ENCODE measurements at places on chromosomes 7 and 10.

DNA sequence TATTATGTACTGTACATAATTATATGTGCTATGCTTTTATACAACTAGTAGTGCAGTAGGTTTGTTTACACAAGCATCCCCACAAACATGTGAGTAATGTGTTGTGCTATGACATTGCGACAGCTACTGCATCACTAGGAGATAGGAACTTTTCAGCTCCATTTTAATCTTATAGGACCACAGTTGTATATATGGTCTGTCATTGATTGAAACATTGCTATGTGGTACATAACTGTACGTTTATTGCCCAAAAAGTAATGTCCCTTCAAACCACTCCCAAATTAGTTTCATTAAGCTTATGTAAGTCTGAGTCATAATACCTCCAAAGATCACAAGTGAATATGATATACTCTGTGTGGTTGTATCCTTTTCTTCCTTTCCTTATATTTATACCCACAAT is 183.2 kb upstream of the POT1 start:
- DNase-seq = no peak

- no peak for DNase-seq
Observed at GRCh38 chr10:3955955-3956617, 171.1 kb upstream of the KLF6 start.

DNA sequence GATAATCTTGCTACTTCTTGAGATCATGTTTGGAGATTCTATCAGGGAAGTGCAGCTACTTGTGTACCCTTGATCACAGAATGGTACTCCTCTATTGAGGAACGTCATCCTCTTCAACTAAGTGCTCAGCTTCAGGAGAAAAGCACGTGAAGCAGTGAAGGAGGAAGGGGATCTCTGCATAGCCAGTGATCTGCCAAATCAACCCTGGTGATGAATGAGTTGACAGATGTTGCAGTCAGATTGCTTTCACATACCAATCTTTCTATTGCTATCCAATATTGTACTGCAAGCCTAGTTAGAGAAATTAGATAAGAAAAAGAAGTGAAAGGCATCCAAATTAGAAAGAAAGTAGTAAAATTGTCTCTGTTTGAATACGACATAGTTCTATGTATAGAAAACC is 309.4 kb downstream of the TWIST1 start:
- no peak for DNase-seq

GRCh38 chr7:48638041-48638440 is 286.3 kb upstream of the CDC14C start:
- DNase-seq = no peak

DNA sequence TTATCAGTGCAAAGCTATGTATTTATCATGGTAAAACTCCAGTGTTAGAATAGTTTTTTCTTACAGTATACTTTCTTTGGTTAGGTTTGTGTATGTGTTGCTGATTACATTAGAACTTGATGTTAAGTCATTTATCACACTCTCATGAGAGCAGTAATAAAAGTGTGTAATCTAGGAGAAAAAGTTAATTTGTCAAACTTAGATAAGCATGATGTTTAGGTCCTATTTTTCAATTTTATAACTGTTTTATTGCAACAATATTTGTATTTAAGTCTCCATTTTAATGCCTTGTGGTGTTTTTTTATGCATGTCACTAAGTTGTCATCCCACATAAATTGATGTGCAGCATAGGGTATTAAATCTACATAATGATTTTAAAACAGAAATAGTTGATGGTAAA is 28.8 kb upstream of the DNAH11 start:
- DNase-seq = no peak

DNA sequence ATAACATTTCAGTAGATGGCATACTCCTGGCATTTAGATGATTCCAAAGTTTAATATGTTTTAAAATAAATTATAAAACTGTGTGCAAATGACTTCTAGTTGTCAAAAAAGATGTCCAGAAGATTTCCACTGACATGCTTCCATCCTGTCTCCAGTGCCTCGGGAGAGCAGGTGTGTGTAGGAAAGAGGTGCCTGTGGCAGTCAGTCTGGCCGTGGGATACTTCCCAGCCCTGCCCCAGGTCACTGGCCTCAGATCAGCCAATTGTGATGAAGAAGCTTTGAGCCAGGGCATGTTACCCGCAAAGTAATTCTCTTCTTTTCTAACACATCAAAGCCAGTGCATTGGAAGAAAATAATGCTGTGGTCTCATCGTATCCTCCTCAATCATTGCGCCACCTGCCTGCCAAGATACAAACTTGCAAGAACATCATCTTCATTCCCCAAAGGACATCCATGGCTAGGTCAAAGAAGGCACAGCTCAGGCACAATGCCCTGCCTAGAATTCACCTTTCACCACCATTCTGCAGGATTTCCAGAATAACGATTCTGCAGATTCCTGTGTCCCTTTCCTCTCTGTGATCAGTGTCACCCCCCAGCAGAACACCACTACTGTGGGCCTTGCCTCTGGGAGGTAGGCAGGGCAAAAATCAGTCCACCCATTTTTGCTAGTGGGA is 6.3 kb upstream of the KCNMA1 start:
- no peak for DNase-seq

GRCh38 chr7:135372222-135372621 is 137.7 kb downstream of the CNOT4 start:
- DNase-seq = no peak

DNA sequence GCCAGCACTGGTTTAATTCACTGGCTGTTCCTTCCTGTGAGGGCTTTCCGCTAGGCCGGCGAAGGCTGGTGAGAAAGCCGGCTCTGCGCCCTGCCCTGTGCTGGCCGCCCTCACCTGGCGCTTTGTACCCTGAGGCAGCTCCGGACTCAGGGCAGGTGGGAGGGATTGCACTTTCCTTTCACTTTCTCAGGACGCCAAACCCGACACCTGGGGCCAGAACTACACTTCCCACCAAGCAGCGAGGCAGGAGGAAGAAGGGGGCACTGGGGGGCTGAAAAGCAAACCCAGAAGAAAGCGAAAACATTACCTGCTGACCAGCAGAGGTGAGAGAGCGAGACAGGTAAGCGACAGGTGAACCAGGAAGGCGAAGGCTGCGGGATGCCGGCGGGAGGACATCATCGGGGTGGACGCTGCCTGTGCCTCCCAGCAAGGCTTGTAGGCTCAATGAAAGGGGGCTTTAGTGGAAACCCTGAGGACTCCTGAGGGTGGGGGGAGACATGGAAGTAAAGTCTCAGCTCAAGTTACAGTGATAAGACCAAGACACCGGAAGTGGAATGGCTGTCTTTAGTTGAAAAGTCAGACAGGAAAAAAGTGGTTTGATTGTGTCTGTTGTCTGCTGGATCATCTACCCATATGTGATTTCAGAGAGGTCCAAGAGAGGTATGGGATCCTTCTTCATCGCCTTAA is at the start of gene RAB19:
Gene RAB19 (plus strand): TSS at position 181 of the 687 bp plus-strand sequence. CDS start 3,589 bp downstream, outside the sequence.
- no peak for DNase-seq

DNA sequence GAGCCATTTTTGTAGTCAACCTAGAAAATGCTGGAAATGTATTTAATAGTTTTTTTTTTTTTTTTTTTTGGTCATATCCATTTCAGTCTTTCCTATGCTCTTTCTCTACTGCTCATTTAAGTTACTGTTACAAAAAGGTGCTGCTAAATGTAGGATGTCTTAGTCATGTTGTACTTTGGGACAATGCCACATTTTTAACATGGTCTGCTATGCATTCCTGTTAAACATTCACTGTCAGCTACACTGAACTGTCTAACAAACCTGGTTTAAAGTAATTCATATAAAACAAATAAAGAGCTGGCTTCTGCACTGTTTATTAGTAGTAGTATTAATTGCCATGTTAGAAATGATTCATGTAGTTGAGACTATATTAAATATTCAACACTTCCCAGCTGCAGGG is 108.6 kb downstream of the NSUN6 start:
- DNase-seq = no peak

DNA sequence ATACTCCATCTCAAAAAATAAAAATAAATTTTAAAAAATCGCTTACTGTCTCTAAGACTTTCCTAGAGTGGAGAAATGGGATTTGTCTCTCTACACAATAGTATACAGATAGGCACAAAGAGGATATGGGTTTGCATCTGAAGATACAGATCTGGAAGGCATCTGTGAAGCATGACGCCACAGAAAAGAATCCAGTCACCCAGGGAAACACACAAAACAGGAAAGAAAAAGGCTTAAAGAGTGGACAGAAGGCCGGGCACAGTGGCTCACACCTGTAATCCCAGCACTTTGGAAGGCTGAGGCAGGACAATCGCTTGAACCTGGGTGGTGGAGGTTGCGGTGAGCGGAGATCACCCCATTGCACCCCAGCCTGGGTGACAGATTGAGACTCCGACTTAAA is 61.3 kb downstream of the SKIDA1 start:
- no peak for DNase-seq

- no peak for DNase-seq
Observed at GRCh38 chr10:67770537-67770936, 67.5 kb downstream of the DNAJC12 start.

GRCh38 chr10:43238462-43238861 is 28.4 kb downstream of the RASGEF1A start:
- DNase-seq = no peak

- DNase-seq = no peak
Observed at GRCh38 chr10:121911421-121911697, 16.5 kb downstream of the ATE1 start.

- DNase-seq = no peak
Observed at GRCh38 chr10:58701405-58702135, 188.9 kb downstream of the BICC1 start.

- DNase-seq = no peak
Observed at GRCh38 chr7:16960337-16960965, 78.7 kb upstream of the AGR3 start.

DNA sequence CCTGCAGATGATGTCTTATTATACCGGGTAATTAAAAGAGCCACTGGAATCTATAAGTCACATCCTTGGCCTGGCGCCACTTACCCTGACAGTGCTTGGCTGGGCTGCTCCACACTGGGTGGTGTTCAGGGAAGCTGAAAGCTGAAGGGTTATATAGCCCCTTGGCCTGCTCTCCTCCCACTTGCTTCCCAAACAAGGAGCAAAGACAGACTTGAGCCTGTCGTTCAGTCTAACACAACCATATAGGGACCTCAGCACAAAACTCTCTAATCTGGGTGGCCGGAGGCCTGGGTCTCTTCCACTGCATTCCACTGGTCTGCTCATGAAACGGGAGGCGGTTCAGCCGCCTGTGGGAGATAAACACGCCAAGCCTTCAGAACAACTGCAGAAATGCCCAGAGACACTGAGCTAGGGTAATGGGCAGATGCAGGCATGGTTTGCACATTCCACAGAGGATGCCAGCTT is at the start of gene ACTA2:
Gene ACTA2 (minus strand): TSS at position 127 of the 465 bp plus-strand sequence. CDS start 3,843 bp downstream, outside the sequence.
- DNase-seq = no peak

- DNase-seq = no peak
Observed at GRCh38 chr10:110619514-110620397, 24.4 kb upstream of the RBM20 start.

DNA sequence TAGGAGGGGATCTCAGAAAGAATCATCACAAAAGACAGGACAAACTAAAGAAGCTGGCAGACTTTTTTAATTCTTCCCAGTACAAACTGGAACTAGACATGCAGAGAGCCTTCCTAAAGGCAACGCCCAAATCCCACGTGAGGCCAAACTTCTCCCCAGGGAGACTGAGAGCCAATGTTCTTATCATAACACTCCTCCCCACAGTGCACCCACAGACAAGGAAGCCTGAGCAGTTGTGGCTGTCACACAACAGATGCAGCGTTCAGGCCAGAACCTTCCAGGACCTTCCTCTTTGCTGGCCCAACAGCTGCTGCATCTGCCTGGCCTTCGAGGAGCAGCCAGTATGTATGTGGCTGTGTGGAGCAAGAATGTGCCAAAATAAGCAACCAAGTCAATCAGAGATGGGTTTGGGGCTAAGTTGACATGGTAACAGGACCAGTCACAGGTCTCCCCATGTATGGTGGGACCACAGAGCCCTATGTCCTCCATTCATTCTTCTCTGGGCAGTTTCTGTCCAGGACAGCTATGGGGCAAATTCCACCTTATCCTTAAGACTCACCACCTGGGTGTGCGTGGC is 34.9 kb downstream of the SRPK2 start:
- no peak for DNase-seq

DNA sequence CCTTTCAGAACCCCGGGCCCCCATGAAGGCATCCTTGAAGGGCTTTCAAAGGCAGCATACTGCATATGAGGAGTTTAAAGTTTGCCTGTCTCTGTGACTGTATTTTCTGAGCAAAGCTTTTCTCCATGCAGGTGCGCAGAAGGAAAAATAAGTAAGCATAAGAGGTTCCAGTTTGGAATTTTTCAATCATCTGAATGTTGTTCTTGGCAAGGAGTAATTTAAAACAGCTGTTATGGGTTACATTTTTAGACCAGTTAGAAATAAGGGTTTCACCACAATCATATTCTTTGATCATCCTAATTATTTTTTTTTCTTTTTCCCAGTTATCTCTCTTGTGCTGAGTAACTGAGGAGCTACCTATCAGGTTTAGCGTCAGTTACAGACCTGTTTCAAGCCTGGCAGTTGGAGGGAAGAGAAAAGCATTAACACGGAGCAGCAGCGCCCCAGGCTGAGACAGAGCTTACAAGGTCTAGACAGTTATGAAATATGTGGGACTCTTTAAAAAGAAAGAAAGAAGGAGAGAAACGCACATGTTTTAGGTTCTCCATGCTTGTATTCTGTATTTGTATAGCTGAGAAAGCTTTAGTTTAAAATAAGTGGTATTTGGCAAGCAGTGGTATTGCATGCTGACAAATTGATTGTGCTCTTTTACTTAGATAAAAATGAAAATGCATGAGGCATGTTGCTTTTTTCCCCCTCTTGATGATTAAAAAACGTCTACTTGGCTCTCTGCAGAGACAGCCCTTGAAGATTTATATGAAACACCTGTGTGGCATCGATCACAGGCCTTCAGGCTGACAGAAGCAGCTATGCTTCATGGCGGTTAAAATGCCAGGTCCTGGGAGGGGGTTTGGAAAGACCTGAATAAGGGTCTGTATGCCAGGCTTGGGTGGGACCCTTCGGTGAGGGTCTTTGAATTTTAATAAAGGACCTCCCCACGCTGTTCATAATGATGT is 157.6 kb downstream of the GRK5 start:
- no peak for DNase-seq

DNA sequence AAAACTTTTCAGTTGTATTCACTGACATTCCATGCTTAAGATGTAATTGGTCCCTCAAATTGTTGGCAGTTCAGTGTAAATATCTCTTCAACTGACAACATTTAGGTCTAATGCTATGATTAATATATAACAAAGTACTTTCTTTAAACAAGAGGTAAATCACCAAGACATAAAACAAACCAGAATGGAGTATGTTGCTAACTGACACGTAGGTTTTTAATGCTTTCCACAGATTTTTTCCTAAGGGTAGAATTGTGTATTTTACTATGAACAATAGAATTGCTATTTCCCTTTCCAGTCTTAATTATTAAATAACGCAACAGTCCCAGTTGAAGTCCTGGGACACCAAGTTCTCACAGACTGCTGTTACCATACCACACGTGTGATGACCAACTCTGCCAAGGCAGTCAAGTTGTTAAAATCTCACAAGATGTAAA is 4.1 kb downstream of the JCAD start:
- DNase-seq = no peak

DNA sequence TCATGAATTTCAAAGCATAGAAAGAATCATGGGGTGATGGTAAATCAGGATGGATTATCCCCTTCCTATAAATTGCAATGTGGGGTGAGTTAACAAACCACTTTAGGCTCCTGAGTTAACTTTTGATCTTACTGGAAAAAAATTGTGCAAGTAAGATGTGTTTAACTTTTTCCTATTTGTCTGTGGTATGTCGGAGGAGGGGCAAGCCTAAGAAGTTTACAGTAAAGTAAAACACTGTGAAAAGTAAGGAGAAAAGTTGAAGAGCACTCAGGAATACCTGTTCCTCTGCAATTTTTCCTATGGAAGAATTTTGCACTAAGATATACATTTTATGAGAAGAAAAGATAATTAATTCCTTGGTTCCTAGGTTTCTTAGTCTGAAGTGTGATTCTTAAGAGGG is 44.4 kb downstream of the IFIT5 start:
- no peak for DNase-seq
